CD4-positive, alpha-beta T cell treated with Interleukin-2 at 100 ng/mL for 4 hours (primary cell): ENCODE measurements at places on chromosomes 2 and 18.
A peak's percentile ranks its signal among the peaks of the same experiment; 100 is the strongest.

DNA sequence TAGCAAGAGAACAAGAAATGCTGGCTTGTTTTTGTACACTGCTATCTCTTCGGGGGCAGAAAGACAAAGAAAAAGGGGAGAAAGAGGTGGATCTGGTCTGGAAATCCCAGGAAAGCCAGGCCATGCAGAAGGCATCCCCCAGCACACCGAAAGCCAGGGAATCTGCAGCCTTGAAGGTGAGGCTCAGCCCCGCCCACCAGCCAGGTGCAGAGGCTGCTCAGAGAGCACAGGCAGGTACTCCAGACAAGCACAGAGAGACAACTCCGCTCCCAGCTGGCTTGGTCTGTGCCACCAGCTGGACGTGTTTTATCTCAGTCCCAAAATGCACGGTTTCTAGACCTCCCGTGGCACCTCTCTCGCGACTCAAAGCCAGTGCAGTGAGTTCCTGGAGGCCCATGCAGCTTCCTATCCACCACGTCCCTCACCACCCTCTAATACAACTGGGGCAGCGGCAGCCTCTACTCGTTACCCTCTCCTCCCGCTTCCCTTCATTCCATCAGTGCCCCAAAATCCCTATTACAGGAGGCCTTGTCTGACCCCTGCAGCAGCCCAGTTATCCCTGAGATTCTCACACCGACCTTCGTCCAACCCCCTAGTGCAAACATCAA is 62.8 kb downstream of the HDAC4 start:
- DNase-seq, result no peak

DNA sequence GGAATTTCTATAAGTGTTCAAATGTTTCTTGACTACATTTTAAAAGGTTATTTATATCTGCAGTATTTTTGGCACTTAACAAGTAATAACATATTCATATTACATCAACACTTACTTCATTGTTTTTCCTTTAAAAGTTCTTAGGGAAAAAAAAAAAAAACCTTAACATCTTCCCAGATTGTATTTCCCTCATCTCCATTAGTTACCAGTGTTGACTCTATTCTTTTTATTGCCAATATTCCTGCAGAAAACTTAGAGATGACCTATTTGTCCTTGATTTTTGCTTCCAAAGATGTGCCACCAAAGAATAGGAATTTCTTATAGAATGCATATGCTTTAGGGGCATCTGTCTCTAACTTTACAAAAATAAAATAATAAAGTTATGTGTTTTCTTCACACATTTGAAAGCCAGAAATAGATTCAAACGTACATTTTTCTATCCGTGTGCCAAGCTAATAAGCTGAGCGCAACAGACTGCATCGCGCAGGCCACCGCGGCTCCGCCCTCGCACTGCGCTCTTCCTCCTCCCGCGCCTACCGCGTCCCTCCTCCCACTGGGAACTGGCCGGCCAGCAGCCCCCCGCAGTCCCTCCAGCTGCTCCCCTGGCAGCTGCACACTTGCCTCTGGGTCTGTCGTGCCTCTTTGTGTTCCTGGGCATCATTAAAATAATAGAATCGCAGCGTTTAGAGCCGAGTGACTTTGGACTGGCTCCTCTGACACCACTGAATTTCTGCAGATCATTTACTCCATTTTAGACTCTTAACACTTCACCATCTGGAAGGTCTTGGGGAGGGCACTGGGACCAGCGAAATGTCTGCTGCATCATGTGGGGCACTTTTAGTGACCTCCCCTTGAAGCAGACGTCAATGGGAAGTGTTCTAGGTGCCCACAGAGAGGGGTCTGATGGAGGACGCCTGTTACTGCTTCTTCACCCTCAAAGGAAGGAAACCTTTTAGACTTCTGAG is 21.2 kb upstream of the NAB1 start:
- DNase-seq, result no peak

DNA sequence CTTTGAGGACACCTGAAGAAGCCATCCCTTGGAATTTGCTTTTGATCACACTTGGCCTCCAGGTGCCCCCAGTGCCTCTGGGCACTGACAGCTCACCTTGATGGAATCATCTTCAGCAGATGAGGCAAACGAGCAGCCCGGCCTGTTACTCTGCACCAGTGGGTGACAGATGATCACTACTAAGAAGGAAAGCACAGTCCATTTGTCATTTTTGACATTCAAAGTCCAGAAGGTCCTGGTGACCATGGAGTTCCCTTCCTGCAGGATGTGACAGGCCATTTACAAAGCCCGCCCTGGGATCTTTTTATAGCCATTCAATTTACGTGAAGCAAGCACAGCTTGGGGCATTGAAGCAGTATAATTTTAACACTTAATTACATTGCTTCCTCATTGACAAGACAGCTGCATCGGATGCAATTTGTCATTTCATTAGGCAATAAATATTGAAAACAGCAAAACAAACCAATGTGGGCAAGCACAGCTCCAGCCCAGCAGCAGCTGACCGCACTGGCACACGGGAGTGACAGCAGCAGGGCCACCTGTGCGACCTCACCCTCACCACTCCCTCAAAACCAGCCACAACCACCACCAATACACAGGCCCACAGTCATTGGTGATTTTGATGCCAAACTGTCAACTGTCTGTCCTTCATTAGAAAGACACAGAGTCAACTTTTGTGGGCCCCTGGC is 76.0 kb upstream of the SLC66A3 start:
- no peak for DNase-seq

DNA sequence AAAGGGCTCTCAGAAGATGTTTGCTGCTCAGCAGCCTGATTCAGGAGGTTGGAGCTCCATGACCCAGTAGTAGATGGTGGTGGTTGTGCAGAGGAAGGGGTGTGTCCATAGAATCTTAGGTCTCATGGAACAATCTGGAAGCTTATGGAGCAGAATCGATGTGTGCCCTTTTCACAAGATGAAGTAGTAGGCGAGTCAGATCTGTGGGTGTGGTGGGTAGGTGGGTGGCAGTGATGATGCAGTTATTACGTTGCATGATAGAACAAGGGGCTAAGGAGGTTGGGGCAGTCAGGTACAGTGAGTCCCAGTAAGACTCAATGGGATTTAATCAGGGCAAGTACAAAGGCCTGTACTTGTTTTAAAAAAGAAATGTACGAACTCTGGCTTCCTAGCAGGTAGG is 9.1 kb downstream of the TET3 start:
- no peak for DNase-seq

- no peak for DNase-seq
Measured at GRCh38 chr2:37013315-37013641, 46.9 kb upstream of the STRN start.

DNA sequence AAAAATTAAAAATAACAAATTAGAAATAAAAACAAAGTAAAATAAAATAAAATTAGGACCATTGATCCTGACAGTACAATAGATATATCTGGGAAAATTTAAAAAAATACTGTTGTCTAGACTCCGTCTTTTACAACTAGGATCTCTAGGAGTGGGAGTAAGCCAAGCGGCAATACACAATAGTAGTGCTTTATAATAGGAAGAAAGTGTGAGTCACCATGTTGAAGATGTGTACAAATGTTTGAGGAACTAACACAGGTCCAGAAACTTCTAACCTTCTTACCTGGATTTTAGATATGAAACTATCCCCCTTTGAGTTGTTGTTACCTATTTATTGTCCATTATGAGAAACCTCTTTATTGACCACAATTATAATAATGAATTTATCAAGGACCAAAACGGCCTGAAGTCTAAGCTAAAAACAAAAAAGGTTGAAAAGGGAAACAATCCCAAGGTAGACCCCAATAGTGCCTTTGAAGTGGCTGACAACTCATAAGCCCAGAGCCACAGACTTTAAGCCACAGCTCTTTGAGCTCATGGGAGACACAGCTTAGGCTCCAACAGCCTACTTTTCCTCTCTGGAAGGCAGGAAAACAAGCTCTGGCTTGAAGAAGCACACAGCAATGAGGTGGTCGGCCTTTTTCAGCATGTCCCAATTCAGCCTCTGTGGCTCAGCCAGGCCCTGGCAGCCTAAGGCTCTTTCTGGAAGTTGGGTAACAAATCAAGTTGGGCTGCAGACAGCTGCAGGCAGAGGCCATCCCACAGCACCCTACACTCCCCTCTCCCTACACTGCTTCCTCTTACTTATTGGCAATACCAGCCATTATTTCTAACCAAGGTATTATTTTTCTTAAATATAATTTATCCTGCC is 62.9 kb downstream of the AQP4 start:
- DNase-seq, result no peak

- DNase-seq, result no peak
Measured at GRCh38 chr18:62976227-62976626, 260.9 kb downstream of the PHLPP1 start.

- DNase-seq, result no peak
Measured at GRCh38 chr2:176088048-176088936, 4.2 kb upstream of the HOXD13 start.

DNA sequence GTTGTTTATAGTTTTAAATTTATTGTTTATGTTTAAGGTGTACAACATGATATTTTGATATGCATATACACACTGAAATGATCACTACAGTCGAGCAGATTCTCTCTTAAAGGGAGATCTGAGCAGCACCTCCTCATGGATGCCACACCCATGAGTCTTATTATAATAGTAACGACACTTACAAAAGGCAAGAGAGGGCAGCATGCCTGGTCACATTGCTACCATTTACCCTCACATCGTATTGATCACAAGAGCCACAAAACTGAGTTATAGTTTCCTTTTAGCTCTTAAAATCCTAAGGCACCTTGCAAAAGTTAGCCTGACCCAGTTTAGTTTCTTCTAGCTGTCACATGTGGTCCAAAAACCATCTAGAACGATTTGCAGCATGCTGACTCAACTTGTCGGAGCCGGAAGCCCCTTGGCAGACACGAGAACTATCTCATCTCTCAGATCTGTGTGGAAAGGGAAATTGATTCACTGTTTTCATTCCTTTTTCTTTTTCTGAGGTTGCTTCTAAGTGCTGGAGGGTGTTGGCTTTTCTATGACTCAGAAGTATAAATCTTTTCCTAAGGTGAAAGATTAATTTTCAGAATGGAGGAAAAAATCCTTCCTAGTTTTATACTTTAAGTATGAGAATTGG is 85.3 kb downstream of the CDC42EP3 start:
- peak; percentile 92 for DNase-seq

DNA sequence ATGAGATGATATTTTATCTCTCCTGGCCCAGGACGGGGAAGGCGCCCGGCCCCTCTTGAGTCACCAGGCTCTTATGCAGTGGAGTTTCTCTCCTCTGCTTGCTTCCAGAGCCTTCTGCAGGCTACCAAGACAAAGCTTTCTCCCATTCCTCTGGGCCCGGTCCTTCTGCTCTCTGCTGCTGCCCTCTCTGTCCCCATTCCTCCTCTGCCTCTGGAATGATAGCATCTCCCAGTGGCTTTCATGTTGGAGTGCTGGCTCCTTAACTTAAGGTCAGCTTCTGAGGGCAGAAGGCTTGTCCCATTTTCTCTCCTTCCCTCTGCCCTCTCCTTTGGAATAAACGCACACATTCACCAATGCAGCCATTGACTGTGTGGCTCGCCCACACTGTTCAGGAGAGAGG is 86.2 kb downstream of the SDC1 start:
- no peak for DNase-seq

- DNase-seq, result no peak
Measured at GRCh38 chr2:217286833-217287232, 427.0 kb upstream of the TNP1 start.

DNA sequence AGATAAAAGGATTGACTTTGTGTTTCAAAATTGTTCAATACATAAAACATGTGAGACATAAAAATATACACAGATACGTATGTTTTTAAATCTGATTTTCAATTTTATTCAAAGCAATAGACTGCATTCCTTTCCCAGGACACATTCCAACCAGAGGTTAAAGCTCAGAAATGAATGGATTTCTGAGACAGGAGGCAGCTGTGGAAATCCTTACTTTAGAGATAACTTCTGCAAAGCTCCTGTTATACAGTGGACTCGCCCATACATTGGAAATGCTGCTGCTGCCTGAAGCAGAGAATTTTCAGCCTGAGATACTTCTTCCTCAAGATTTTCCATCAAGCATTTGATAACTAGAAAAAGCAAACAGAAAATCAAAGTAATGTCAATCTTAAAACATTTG is 43.8 kb downstream of the THADA start:
- no peak for DNase-seq

DNA sequence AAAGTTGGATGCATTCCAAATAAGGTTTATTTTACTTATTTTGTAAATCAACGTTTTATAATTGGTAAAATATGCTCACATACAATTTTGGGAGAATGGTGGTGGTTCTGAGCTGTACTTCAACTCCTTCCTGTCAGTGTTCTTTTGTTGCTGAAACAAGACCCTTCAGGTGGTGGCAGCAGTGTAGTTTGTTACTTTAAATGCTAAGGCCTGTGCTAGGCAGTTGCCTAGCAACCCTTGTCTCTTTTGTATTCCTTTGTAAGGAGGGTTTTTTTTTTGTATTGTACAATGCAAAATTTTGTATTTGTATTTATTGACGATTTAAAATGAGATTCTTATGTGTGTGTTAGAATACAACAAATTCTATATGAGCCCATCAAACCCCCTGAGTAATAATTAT is 166.0 kb upstream of the FAM98A start:
- no peak for DNase-seq

GRCh38 chr2:205739620-205740019 is 57.3 kb downstream of the NRP2 start:
- DNase-seq, result no peak

DNA sequence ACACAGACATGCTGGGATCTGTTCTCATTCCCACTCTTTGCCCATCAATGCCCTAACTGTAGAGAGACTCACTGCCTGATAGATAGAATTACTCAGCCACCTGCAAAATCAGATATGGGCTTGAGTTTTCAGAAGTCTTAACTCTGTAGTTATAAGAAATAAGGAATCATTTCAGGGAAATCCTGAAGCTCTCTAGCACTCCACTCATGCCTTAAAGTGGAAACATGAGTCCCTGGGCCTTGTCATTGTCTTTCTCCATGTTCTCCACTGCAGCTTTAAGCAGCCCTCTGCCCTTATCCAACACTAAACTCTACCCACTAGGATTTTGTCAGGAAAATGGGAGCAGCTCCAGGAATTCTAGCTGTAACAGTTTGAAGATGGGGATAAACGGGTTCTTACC is 192.5 kb downstream of the SNTG2 start:
- no peak for DNase-seq

DNA sequence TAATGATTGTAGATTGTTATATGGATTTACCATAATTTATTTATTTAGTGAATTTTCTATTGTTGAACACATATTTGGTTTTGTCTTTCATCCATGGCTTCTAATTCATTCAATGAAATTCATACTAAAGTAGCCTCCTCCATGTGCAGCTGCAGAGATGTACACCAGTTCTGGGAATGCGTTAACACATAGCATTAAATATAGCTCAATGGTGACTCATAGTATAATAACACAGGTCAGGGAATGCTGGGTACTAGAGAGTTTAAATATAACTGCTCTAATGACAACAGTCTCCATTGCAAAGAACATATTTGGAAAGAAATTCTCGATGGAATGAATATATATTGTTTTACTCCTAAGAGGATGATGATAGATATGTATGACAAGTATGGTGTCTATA is 1190.2 kb upstream of the NRXN1 start:
- DNase-seq, result no peak

GRCh38 chr2:117720765-117721164 is 93.7 kb upstream of the DDX18 start:
- DNase-seq, result no peak

GRCh38 chr18:76374330-76375281 is 120.4 kb downstream of the ZNF516 start:
- peak; percentile 37 for DNase-seq
